ENCODE measurements at places on chromosomes 12 and 14.
A peak's percentile ranks its signal among the peaks of the same experiment; 100 is the strongest.

DNA sequence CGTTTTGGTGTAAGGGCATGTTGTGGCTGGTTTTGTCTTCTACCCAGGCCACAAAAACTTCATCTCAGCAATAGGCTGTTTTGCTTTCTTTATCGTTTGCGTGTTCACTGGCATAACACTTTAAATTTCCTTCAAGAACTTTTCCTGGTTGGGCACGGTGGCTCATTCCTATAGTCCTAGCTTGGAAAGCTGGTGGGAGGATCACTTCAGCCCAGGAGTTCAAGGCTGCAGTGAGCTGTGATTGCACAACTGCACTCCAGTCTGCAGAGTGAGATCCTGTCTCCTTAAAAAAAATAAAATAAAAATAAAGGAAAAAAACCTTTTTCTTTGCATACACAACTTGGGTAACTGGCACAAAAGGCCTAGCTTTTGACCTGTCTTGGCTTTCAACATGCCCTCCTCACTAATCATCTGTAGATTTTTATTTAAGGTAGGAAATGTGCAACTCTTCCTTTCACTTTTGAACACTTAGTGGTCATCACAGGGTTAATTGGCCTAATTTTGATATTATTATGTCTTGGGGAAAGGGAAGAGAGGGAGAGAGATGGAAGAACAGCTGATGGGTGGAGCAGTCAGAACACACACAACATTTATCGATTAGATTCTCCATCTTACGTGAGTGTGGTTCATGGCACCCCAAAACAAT is 78.9 kb upstream of the PSMA6 start:
- DNase-seq, result no peak

DNA sequence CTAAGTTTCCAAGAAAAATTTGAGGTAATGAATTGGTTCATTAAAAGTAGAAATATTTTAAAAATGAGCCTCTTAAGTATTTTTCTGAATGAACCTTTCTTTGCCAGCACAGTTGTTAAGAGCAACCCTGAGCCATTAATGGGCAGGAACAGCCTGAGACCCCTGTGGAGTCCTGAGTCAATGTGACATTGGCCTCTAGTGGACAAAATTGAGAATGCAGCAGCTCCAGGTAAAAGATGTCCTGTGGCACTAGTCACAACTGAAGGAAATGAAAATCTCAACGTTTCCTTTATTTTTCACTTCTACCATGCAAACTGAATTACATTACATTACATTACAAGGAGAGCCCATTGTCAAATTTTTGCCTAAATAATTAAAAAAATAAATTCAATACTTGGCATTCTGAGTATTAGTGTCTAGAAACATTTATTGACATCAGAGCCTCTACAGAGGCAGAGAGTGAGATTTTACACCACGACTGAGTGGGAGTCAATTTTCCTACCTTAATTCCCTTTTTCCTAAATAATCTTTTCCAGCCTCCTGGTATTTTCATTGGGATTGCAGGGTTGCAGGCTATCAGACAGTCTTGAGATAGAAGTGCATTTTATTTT is 135.7 kb downstream of the PPM1H start:
- DNase-seq, result peak; percentile 88

GRCh38 chr12:53978477-53979356 is 4.0 kb upstream of the HOTAIR start:
- DNase-seq, result peak; percentile 79

DNA sequence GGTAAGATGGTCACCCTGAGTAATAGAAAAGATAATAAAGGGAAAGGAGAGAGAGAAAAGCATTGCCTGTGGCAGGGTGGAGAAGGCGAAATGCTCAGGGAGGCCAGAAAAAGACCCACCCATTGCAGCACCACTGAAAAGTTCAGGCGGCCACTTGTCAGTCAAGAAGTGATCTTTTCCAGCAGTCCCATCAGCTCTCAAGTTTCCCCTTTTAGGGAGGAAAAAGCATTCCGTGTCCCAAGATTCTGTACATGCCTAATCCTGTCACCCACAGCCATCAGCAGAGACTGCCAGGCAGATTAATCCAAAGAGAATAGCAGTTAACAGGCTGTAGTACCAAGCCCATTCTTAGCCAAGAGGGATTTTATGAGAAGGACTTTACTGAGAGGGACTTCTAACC is 11.9 kb downstream of the SLC38A1 start:
- no peak for DNase-seq
